ENCODE measurements at places on chromosomes 13 and 19. TPM values are rescaled to one million over a fixed set of nuclear protein-coding genes. Genes with fewer than 3 reads are reported as not detected.

DNA sequence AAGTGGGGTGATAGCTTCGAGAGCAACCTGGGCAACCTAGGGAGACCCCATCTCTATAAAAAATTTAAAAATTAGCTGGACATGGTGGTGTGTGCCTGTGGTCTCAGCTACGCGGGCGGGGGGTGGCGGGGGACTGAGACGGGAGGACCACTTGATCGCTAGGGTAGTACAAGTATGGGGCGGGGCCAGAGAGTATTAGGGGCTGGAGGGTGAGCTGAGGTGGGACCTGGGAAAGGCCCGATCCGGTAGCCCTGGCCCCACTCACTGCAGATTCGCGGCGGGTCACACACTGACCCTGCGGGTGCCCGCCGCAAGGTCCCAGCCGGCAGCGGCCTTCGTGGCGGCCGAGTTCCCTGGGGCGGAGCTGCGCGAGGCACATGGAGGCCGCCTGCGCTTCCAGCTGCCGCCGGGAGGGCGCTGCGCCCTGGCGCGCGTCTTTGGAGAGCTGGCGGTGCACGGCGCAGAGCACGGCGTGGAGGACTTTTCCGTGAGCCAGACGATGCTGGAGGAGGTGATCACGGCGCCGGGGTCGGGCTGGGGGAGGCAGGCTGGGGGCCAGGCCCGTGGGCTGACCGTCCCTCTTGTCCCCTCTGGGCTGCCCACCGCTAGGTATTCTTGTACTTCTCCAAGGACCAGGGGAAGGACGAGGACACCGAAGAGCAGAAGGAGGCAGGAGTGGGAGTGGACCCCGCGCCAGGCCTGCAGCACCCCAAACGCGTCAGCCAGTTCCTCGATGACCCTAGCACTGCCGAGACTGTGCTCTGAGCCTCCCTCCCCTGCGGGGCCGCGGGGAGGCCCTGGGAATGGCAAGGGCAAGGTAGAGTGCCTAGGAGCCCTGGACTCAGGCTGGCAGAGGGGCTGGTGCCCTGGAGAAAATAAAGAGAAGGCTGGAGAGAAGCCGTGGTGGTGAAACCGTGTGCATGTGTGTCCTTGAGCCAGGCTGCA, 2.0 kb upstream of the ARHGAP45 start:
- DNase-seq = peak; percentile 72

DNA sequence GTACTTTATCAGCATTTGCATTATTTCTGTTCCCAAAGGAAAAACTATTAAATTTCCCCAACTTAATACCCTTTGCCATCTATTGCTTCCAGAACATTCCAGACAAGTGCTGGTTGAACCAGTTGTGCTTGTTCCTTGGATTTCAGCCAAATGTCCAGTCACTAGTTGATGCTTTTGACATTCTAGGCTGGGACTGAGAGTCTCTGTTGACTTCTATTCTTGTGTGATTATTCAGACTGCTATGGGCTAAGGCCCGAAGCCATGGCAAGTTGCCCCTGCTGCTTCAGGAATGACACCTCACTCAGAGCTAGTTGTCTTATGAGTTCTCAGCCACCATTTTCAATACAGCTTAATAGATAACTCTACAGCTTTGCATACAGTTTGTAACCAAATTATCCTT, 458.1 kb upstream of the ARGLU1 start:
- peak; percentile 74 for DNase-seq

DNA sequence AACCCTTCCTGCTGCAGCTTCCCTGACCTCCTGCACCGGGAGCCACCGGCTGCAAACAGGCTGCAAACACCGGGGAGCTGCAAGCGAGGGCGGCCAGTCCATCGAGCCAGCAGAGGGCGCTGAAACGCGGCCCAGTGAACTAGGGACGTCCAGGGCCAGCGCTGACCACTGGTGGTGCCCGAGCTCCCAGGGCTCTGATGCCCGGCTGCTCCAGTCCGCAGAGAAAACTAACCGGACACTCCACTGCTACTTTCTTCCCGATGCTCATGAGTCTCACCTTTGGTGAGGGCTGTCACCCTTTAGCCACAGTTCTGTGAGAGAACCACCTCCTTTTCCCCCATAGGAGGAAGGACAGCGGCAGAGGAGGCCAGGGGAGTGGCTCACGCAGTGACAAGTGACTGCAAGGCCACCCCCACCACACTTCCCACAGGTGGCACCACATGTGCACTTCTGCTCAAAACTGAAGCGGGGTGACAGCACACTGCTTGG, 82.8 kb upstream of the MTIF3 start:
- peak; percentile 91 for DNase-seq

- DNase-seq = no peak
These were observed 536 bp downstream of the PRSS57 start for GRCh38 chr19:694481-695351.

- DNase-seq = peak; percentile 43
These were observed 8.9 kb upstream of the RSPH6A start for GRCh38 chr19:45824041-45824471.

GRCh38 chr13:48874165-48874564, 101.5 kb upstream of the FNDC3A start:
- DNase-seq = no peak

HSH2D gene
- 3.6 TPM for total RNA-seq

TEX29 gene
- total RNA-seq = not detected

ZNF491 gene
- total RNA-seq = 2.6 TPM

UBE2L5 gene
- not detected for total RNA-seq

SLC7A10 gene
- total RNA-seq = 0.78 TPM

KCNN1 gene
- not detected for total RNA-seq
